ENCODE measurements at places on chromosomes 3 and 15.
A peak's percentile ranks its signal among the peaks of the same experiment; 100 is the strongest.

- no peak for DNase-seq
These were observed 243.6 kb downstream of the LRRN1 start for GRCh38 chr3:4042869-4043268.

DNA sequence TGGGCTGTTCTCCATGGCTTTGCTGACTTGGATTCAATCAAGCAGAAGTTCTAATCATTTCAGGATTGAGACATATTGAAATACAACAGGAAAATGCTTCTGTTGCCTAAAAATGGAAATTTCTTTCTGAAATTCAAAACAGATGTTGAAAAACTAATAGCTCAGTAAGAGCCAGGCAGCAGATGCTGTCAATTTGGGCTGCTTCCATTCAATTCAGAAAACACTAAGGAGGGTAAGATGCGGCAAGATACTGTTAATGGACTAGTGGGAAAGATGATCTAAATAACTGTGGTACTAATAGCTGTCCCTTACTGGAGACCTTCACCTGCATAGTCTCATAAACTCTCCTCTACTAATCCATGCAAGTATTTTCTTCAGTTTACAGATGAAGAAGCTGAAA lies 53.5 kb downstream of the DGKG start:
- no peak for DNase-seq

DNA sequence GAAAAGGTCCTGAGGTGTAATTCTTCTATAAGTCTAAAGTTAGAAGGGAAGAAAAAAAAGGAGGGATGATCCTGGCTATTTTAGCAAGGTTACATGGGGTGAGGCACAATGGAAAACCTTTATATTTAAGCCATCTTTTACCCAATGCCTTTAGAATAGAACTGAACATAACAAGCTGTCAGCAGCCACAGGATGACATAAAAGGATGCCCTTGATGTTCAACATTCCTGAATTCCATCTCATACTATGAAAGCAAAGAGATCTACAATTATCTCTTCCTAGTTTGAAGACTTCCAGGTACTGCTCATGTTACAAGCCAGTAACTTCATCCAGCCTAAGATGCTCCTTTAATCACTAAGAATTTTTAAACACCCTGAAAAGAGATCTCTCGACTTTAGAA lies 26.9 kb downstream of the NEK10 start:
- no peak for DNase-seq

DNA sequence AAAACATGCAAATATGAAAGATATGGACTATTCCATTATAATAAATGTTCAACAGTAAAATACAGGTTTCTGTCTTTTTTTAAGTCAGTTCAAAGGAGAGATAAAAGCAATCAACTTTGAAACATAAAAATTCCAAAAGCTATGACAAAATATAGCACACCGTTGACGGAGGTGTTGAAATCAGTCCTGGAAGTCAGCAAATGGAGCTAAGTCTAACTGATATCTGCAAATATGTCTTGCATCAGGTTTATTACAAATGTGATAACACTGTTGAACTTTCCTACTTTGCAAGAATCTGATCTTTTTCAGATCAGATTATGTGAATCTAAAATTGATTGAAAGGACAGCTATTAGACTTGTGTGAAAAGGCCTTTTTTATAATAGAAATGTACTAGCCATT lies 300.7 kb downstream of the SHOX2 start:
- DNase-seq = no peak

DNA sequence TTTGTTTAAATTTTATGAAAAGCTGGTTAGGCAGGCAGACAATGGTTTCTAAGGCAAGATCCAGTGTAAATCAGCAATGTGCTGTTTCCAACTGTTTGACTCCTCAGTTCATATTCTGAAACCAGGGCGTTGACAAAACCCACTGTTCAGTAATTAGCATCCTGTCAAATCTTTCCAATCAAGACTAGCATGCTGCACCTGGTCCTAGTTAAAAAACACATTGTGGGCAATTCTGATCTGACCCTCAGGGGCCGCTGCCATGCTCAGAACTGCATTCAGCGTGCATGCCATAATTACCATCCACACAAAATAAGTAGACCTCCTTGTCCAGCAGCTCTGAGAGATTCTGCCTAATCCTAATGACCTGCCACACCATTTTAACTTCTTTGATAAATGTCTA lies 20.9 kb upstream of the RBP1 start:
- no peak for DNase-seq

- no peak for DNase-seq
These were observed 38.8 kb downstream of the KLHL25 start for GRCh38 chr15:85755942-85756341.

- DNase-seq = peak; percentile 57
These were observed 349.7 kb downstream of the TUSC7 start for GRCh38 chr3:117059067-117059955.

- DNase-seq = no peak
These were observed 11.8 kb downstream of the OXSR1 start for GRCh38 chr3:38177181-38177580.

- DNase-seq = peak; percentile 97
These were observed 307.7 kb downstream of the RPLP1 start for GRCh38 chr15:69760258-69760845.

GRCh38 chr15:77966540-77967234 lies 110.8 kb downstream of the TBC1D2B start:
- DNase-seq = peak; percentile 37

DNA sequence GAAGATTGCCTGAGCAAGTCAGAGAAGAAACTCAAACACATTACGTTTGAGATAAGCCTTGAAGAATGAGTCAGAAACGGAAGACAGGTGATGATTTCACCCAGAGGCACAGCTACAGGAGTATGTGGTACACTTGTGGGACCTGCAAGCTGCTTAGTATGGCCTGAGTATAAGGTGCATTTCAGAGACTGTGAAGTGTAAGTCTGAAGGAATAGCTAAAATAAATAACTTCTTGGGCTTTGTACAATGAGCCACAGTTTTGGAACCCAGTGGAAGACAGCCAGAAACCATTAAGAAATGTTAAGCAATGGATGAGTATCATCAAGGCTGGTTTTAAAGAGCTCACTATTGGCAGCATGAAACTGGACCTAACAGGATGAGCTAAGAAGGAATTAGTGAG lies 826.2 kb downstream of the ROBO1 start:
- no peak for DNase-seq

- DNase-seq = no peak
These were observed 35.2 kb downstream of the HMCES start for GRCh38 chr3:129313665-129314385.

GRCh38 chr3:115685097-115685496 lies 61.8 kb downstream of the GAP43 start:
- DNase-seq = no peak

DNA sequence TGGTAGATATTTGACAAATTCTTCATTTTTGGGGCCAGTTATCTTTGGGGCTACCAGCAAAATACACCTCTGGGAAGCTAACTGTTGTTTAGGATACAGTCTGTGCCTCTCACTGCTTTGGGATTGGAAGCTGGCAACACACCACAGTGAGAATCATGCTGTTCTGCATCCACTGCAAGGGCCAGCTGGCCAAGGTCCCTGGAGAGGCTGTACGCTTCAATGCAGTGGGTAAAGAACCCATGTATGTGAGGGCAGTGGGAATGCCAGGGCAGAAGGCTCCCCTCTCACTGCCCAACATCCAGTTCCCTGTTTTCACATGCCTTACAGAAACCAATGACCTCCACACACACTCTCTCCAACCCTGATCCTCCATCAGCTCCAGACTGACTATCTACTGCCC lies 20.1 kb downstream of the ZDHHC3 start:
- DNase-seq = no peak

GRCh38 chr15:99164119-99164518 lies 59.2 kb downstream of the SYNM start:
- no peak for DNase-seq

DNA sequence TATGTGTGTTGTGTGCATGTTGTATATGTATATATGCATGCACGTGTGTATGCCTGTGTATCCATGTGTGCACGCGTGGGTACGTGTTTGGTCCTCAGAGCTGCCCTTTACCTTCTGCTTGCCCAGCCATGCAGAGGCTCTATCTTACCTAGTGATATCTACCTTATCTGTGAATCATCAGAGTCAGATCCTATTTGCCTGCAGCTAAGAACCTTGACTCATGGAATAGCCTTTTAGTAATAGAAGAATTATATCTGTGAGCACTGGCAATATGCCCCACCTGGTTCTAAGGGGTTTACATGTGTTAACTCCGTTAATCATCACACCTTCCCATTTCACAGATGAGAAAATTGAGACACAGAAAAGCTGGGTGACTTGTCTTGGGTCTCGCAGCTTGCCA lies 11.0 kb downstream of the PGPEP1L start:
- DNase-seq = no peak

DNA sequence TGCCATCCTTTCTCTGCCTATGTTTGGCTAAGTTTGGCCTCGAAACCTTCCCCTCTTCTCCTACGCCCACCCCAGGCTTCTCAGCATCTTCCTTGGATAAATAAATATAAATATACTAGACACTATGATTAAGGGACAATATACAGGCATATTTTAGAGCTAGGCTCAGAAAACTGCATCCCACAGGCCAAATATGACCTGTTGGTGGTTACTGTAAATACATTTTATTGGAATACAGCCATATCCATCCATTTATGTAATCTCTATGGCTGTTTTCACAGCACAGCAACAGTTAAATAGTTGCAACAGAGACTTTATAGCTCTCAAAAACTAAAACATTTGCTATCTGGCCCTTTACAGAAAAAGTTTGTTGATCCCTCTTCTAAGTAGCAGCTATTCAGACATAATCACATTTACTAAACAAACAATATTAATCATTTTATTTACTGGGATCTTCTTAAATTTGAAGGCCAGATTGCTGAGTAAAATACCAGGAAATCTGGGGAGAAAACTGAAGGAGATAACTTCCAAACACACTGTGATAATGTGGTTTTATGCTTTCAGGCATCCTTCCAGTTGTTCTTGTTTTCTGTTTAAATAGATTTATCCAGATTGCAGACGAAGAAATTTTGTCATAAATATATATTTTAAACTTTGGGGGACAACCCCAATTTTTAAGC lies 269.7 kb upstream of the THRB start:
- DNase-seq = no peak

DNA sequence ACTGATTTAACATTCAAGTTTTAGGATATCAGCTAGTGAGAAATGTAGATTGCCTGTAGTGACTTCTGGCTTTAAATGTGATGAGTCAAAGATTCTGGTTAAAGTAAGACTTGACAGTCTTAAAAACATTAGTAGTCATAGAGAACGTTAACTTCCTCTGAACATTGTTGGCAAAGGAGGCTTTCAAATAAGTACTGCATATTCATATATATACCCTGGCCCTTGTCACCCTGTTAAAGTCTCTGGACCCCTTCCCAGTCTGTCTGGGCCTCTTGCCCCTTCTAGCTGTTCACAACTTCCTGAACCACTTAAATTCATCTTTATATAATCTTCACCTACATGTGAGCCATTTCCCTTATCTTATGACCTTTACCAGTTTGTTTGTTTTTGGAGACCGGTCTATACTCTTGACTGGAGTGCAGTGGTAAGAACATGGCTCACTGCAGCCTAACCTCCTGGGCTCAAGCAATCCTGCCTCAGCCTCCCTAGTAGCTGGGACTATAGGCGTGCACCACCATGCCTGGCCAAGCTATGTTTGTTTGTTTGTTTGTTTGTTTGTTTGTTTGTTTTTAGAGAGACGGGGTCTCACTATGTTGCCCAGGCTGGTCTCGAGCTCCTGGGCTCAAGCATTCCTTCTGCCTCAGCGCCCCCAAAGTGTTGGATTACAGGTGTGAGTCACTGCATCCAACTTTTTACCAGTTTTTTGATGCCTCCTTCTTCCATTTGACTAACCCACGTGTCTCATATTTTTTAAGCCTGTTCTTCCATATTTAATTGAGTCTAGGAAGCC lies 64.4 kb upstream of the CRTC3 start:
- DNase-seq = no peak

DNA sequence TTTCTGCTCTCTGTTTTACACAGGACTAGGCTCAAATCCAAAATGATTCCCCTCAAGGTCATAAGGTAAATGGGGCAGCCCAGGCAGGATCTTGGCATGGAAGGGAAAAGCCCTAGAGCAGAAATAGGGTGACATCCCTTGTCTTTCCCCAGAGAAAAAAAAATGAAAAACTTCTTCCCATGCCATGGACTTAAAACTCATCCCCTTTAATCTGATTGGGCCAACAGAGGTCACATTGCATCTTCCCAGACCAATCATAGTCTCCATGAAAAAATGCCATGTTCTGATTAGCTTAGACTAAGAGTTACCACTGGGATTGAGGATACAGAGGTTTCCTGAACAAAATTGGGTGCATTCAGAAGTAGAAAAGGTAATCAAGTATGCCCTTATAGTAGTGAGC lies 241.3 kb upstream of the LRTM1 start:
- DNase-seq = no peak

DNA sequence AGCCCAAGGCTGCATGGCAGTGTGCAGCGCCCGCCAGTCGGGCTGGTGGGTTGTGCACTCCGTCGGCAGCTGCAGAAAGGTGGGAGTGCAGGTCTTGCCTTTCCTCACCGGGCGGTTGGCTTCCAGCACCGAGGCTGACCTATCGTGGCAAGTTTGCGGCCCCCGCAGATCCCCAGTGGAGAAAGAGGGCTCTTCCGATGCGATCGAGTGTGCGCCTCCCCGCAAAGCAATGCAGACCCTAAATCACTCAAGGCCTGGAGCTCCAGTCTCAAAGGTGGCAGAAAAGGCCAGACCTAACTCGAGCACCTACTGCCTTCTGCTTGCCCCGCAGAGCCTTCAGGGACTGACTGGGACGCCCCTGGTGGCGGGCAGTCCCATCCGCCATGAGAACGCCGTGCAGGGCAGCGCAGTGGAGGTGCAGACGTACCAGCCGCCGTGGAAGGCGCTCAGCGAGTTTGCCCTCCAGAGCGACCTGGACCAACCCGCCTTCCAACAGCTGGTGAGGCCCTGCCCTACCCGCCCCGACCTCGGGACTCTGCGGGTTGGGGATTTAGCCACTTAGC lies 4.3 kb downstream of the ISL2 start:
- DNase-seq = no peak

GRCh38 chr15:60572541-60573421 lies 93.8 kb upstream of the ICE2 start:
- no peak for DNase-seq

DNA sequence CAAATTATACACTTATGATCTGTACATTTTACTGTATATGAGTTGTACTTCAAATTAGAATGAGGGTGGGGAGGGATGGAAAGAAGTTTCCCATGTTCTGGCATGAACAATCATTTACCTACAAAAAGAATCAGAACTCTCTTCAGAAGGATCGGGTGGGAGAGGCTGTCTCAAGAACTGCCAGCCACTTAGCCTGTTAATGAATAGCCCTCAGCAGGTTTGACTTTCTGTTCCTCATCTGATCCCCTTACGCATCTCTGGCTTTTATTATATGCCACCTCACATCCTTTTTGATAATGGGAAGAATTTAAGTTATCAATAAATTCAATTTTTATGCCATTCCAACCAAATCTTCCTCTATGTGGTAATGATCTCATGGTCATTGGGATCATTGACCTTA lies 168.3 kb upstream of the TGFBR2 start:
- DNase-seq = peak; percentile 63
